Activated CD4-positive, alpha-beta memory T cell treated with anti-CD3 and anti-CD28 coated beads, Interleukin-2, amount 10 ng/mL, durations not matched to agents 7 days and 5 days (primary cell): ENCODE measurements at places on chromosomes 16 and 17. TPM values are rescaled to one million over a fixed set of nuclear protein-coding genes. Genes with fewer than 3 reads are reported as not detected.

The PIK3R6 gene
- 2.2 TPM for total RNA-seq

The MYH1 gene
- total RNA-seq = not detected

- DNase-seq = no peak
These were observed 11.6 kb downstream of the ZNF423 start for GRCh38 chr16:49844359-49844758.

DNA sequence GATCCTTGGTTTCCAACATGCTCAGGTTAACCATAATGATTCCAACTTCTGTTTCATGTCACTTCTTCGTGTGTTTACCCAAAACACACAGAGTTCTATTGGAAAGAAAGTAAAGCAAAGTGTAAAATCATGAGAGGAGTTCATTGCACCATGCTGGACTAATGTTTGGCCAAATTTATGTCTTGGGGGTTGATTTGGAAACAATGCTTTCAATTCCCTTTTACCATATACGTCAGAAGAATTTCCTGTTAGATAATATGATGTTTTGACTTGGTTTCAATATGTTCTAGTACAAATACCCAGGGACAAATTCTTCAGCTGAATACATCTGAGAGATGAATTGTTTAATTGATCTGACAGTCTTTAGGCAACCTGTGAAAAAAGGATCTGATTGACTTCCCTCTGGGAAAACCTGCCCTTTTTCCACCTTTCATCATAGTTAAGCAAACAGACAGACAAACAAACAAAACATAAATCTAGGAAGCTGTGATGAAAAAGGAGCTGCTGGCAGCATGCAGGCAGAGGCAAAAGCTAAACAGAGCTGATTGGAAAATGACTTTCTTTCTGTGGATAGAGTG is 26.0 kb upstream of the MPHOSPH6 start:
- DNase-seq = no peak

DNA sequence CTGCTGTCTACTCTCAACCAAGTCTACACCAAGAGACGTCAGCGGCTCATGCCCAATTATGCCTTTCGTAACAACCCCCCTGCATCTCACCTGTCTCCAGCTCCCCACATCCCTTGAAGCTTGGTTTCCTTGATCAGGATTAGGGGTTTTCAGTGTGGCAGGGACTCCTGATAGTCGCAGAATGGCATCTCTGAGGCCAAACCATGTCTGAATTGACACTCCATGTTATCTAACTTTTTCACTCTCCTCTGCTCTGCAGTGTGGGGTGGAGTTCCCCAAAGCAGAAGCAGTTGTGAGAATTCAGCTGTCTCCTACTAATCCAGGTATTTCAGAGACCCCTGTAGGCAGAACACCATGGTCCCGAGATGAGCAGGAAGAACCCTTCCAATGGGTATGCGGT is 5.6 kb upstream of the AHSP start:
- DNase-seq = no peak
